Stimulated activated CD4-positive, alpha-beta T cell treated with anti-CD3 and anti-CD28 coated beads, Interleukin-1b, Interleukin-23, amount 100 ng/mL, for 4 hours (primary cell): ENCODE measurements at places on chromosomes 7 and 10.

- DNase-seq: no peak
These were observed 5.1 kb upstream of the PCGF5 start for GRCh38 chr10:91215384-91215783.

DNA sequence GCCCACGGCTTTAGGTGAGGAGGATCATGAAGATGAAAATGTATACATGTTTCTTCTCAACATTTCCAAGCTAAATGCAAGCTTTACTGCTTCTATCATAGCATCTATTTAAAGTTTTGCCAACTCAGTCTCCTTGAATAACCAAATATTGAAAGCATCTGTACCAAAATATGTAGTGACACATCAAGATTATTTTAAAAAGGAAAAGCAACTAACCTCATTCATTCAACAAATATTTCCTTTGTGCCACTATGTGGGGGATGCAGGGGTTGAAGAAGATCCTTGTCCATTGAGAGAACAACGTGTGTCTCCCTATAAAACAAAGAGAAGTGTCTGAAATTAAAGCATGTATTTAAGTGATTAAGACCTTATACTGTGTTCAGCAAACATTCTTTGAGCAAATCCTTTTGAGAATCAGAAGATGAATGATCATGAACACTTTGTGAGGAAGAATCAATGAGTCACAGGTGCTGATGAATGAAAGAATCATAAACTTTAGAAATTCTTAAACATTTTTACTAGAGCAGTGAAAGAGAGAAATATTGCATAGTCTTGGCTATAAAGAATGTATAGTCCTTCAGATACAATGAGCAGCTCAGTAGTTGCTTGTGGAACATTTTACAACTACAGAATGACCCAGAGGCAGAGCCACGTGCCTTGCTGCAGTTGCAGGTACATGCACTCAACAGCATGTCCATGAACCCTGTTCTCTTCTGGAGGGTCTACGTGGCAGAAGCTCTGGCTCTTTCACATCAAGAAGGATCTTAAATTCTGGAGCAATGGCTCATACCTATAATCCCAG lies 13.9 kb downstream of the TAS2R60 start:
- DNase-seq: no peak

DNA sequence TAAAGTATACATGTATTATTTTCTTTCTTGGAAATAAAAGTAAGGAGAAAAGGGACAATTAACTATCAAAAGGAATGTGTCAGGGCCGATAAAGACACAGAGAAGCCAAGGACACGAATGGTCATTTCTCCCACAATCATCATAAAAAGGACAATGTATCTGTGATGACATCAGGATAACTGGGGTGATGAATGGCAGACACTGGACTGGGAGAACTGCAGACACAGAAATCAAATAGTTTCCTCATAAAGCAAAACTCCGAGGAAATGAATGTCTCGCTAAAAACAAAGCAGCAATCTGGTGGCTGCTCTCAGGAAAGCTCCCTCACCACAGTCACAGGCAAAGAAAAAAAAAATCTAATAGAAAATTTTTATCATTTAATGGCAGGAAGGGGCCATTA lies 69.3 kb upstream of the NPY start:
- DNase-seq: no peak

DNA sequence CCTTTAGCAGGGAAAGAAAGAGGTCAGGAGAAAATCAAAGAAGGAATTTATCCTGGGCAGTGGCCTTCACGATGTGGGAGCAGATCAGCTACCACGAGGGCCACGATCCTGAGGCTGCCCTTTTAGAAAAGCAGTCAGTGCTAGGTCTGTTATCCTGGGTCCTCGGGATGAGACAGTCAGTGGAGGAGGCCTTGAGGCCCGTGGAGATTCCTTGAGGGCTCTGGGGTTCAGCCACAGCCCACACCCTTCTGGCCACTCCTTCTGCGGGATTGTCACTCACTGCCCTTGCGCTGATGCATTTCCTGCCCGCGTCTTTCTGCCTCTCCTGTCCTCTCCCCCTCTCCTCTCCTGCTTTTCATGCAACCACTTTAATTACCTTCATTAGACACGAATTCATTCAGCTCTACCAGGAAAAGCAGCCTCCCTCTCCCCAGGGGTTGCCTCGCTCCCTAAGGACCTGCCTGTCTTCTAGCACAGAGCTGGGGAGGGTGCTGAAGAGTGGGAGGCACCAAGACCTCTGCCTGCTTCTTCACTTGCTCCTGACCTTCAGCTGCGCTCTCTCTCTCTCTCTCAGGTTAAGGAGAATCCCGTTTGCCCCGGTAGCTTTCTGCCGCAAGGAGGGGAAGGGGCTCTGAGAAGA lies 42.6 kb upstream of the LRRC4 start:
- no peak for DNase-seq

DNA sequence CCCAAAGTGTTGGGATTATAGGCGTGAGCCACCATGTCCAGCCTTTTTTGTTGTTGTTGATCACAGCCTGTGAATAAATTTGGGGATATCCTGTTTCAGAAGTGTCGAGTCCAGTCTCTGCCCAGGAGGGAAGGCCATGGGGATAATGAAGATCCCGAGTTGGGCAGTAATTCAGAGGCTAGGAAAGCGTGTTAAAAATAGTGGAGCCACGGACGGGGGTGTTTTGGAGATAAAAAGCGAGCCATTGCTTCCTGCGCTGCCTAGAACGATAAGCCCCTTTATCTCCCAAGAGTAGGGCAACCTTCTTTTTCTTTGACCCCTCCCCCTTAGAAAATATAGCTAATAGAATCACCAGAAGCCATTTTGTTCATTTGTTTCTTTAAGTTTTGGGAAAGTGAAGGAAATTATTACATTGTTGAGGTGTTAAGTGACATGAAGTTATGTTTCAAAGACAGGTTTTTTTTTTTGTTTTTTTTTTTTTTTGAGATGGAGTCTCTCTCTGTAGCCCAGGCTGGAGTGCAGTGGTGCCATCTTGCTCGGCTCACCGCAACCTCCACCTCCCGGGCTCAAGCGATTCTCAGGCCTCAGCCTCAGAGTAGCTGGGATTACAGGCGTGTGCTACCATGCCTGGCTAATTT lies 43.3 kb downstream of the IL15RA start:
- no peak for DNase-seq

DNA sequence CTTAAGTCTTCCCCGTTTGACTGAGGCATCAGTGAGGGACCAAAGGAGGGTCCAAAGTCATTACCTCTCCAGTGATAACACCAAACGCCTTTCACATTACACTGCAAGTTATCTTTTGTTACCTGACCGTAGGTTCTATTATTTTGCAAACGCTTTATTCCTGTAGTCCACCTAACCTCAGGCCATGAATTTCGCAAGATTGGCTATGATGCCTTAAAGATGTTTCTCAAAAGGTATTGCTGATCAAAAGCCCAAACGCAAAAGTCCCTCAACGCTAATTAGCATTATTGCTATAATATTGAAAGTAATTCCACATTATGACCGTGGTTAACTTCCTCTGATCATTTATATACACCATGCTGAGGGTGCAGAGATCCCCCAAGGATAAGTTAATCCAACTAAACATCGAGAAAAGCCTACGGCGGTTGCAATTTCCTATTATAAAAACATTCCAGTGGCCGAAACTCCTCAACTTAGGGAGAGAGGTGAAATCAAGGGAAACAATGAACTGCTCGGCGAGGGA lies 649 bp downstream of the DNA2 start:
- DNase-seq: no peak

GRCh38 chr7:46207931-46208634 lies 287.0 kb upstream of the IGFBP3 start:
- no peak for DNase-seq

- no peak for DNase-seq
These were observed 40.2 kb upstream of the KLF6 start for GRCh38 chr10:3825244-3825643.

DNA sequence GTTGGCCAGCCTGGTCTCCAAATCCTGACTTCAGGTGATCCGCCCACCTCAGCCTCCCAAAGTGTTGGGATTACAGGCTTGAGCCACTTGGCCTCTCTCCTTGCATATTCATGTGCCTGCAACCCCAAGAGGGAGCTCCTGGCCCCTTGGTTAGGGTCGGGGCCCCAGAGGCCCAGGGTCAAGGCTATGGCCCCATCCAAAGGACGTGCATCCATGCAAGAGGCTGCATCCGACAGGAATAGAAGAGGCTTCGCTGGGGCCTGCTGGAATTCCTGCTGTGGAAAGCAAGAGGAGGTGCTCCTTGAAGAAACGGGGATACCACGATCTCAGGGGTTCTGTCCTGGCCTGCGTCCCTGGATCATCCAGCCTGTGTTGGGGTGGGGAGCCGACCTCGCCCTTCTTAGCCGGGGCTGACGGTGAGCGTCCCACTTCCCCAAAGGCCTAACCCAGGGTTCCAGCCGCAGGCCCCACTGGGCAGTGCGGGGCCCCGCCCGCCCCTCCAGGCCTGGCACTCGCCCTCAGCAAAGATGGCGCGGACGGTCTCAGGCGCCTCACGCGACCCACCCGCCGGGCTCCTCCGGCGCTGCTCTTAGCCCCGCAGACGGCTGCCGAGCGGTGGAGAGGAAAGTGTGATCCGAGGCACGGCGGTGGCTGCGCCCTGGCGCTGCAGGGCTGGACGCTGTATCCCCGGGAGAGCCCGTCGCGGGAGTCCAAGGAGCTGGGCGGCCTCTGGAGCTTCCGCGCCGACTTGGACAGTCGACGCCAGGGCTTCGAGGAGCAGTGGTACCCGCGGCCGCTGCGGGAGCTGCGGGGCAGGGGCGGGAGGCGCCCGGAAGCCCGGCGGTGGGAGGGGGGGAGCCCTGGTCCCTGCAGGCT lies 54.7 kb downstream of the ZNF727 start:
- DNase-seq: no peak

DNA sequence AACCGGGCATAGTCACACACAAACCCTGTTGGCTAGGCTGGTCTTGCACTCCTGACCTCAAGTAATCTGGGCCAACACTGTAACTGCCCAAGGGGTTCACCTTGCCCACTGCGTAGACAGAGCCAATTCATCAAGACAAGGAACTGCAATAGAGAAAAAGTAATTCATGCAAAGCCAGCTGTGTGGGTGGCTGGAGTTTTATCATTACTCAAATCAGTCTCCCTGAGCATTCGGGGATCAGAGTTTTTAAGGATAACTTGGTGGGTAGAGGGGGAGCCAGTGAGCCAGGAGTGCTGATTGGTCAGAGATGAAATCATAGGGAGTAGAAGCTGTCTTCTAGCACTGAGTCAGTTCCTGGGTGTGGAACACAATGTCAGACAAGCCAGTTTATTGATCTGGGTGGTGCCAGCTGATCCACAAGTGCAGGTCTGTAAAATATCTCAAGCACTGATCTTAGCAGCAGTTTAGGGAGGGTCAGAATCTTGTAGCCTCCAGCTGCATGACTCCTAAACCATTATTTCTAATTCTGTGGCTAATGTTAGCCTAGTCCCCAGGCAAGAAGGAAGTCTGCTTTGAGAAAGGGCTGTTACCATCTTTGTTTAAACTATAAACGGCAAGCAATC lies 15.6 kb upstream of the FXYD4 start:
- no peak for DNase-seq

DNA sequence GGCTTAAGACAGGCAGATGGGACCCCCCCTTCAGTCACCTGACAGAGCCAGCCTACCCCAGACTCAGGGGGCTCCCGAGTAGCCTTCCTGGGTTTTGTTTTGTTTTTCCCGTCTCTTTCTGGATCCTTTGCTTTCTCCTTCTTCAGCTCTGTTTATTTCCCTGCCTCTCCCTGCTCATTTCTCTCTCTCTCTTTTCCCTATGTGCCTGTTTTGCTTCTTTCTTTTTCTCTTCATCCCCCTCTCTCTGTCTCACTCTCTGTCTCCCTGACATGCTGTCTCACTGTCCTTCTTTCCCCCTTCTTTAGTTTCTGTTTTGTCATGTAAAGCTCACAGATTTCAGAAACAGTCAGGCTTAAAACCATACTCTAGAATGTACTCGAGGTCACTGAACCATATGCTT lies 38.2 kb upstream of the SLC29A3 start:
- no peak for DNase-seq

GRCh38 chr10:74863551-74863950 lies 37.2 kb downstream of the KAT6B start:
- DNase-seq: no peak

DNA sequence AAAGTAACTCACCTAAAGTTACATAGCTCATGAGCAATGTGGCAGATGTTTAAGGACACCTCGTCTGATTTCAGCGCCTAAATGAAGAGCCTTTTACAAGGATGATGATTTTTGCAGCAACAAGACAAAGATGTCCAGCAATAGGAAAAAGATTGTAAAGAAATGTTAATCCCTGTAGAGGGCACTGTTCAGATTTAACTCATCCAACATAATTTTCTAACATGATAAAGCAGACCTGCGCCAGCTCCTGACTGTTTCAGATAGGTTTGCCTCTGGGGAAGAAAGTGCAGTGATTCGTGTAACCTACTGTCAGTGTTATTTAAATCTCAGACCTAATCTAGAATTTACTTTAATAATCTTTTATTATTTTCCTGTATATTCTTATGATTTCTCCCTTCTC lies 595.2 kb downstream of the AUTS2 start:
- DNase-seq: no peak

DNA sequence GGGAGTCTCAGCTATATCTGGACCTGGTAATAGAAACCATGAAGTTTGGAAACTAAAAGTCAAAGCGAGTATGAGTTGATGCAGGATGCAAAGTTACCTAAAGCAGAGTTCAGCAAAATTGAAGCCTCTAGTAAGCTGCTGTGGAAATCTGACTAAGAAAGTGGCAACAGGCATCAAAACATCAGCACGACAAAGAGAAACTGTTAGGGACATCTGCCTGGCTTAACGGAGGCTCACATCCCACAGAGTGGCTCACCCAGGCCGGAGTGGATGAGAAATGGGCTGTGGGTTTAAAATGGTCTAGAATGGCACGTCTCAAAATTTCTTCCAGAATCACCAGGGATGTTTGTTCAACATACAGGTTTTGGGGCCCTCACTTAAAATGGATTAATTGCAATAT lies 164.1 kb upstream of the NPY start:
- no peak for DNase-seq

DNA sequence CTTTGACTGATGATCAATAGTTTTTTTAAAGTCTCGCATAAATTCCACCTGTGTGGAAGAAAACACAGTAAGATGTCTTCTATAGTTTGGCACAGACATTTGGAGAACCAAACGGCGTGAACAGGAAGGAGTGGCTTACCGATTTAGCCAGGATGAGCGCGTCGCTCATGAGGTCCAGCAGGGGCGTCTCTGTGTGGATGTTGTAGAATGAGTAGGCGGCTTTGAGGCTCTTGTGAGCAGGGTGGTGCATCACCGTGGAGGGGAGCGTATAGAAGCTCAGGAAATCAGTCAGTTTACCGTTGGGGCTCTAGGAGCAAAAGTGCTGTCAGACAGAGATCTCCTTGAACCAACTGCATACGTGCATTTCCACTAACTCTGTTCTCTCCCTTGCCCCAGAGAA lies 15.5 kb downstream of the RPP38 start:
- no peak for DNase-seq

GRCh38 chr10:112650588-112651030 lies 203.6 kb downstream of the VTI1A start:
- no peak for DNase-seq

GRCh38 chr10:122127943-122128342 lies 139.0 kb downstream of the TACC2 start:
- DNase-seq: no peak
